Motor neuron (in vitro differentiated cells): ENCODE measurements at places on chromosomes 16 and 17. TPM values are rescaled to one million over a fixed set of nuclear protein-coding genes. Genes with fewer than 3 reads are reported as not detected.

The MYO15A gene
- total RNA-seq = 1.2 TPM in 2 replicates

The HSPB9 gene
- 0.21 TPM in 1 of 2 replicates, not detected in the other for total RNA-seq

The CDK3 gene
- 6.2 and 10.4 TPM in 2 replicates for total RNA-seq

The RNF222 gene
- total RNA-seq = 0.15 and 0.38 TPM in 2 replicates

The KPNB1 gene
- 263 and 268 TPM in 2 replicates for total RNA-seq

The KCTD2 gene
- 30.4 and 30.6 TPM in 2 replicates for total RNA-seq

The CES5A gene
- 0.41 TPM in 1 of 2 replicates, not detected in the other for total RNA-seq

The TRPV2 gene
- total RNA-seq = 0.73 and 1.1 TPM in 2 replicates

The FZD2 gene
- total RNA-seq = 0.59 and 1.0 TPM in 2 replicates

The ENPP7 gene
- total RNA-seq = 0.22 and 0.42 TPM in 2 replicates

The CDC6 gene
- 2.5 and 4.0 TPM in 2 replicates for total RNA-seq

The GP1BA gene
- 1.1 and 1.3 TPM in 2 replicates for total RNA-seq
